Stimulated activated CD8-positive, alpha-beta memory T cell treated with anti-CD3 and anti-CD28 coated beads, Interleukin-7, amount 100 ng/mL, for 1 hour (primary cell): ENCODE measurements at places on chromosomes 1 and 21.

GRCh38 chr1:185843986-185844385, 109.8 kb downstream of the HMCN1 start:
- no peak for DNase-seq

GRCh38 chr1:40312238-40313205, 4.6 kb downstream of the COL9A2 start:
- no peak for DNase-seq

- no peak for DNase-seq
These were observed 11.5 kb downstream of the LRRN2 start for GRCh38 chr1:204673909-204674649.

DNA sequence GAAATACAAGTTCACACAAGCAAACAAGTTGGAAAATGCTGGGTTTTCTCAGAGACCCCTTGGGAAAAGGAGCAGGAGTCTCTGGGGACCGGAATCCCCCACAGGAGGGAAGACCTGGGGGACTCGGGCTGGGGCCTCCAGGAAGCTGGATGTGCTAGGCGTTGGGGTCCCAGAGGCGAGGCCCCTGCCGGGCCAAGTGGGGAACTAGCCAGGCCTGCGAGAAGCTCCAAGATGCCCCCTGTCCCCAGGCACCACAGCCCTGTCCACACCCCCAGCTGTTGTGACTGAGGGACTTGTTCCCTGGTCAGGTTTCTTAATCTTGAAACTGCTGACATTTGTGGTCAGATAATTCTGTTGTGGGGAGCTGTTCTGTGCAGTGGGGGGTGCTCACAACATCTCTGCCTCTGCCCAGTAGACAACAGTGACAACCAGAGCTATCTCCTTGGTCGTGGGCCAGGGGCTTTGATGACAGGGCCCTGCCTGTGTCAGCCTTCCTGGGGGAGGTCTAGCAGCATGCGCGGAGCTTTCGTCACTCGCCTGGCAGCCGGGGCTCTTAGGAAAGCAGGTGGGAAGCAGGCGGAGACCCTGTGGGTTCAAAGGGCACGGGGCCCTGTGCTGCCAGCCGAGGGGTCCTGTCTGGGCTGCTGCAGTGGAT, 126.4 kb upstream of the ARHGEF16 start:
- DNase-seq = no peak

- DNase-seq = no peak
These were observed 34.1 kb upstream of the GPR153 start for GRCh38 chr1:6294890-6295556.

DNA sequence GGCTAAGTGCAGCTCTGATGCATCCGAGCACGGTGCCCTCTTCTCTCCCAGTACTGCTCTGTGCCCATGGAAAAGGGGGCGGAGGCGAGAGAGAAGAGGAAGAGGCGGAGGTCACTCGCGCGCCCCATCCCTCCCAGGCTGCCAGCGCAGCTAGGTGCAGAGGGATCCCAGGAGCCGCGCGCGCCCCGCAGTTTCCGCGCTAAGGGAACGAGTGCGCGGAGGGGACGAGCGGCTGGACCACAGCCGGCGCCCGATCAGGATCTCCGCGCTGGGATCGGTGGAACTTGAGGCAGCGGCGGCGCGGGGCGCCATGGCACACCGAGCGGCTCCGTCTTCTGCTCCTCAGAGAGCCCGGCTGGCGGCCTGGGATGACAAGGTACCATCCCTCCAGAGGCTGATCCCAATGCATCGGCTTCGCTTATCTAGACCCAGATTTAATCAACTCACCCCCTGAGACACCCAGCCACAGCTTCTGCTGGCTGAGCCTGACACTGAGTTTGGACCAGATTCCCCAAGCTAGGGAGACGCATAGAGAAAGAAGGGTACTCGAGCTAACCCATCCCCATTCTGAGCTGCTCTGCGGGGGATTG, at the start of gene PTGFR:
PTGFR (plus strand) TSS at position 114 of the 590 bp plus-strand sequence. CDS start 1,770 bp downstream, outside the sequence.
- no peak for DNase-seq
